ENCODE measurements at places on chromosomes 3 and 15. TPM values are rescaled to one million over a fixed set of nuclear protein-coding genes. Genes with fewer than 3 reads are reported as not detected.

DNA sequence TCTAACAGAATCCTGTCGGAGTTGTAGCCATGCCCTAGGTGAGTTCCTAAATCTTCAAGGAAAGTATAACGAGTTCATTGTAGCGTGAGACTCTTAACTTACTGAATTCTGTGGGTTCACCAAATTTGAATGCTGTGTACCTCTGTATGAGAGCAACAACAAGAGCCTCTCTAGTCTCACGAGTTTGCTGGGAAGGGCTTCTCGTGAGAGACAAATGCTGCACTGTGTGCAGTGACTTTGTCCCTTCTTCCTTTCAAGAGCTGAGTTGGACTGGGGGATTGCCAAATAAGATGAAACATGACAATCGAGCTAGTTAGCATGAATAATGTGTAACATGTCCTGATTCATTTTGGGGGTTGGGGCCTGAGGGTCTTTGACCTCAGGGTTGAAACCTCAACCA, 32.2 kb downstream of the KAT2B start:
- DNase-seq = no peak

DNA sequence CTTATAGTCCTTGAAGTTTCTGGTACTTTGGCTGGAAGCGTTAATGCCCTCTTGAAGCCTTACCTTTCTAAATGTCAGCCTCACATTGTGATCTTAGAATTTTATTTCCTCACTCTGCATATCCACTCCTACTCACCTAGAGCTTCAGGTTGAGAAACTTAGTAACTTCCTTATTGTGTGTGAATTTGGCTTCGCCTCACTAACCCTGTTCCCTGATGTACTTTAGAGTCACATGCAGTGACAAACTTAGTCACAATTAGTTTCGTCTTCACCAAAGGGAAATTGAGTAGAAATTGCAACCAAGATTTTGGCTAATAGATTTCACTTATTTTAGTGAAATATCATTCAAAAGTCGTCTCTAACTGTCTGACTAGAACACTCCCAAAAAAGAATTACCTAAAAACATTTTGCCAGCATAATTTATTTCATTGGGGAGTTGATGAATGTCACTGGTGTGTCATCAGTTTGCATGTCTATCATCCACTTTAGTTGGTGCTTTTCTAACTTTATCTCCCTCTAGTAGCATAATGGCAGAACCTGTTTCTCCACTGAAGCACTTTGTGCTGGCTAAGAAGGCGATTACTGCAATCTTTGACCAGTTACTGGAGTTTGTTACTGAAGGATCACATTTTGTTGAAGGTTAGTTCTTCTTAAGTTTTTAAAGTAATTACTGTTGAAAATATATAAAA, 960 bp downstream of the MFN1 start:
- DNase-seq = no peak

GRCh38 chr3:174251681-174252080, 607.5 kb upstream of the NAALADL2 start:
- DNase-seq = no peak

GRCh38 chr15:88448991-88449461, 18.2 kb downstream of the MRPL46 start:
- no peak for DNase-seq

- no peak for DNase-seq
Measured at GRCh38 chr3:153572165-153572564, 410.1 kb downstream of the RAP2B start.

GRCh38 chr3:43436507-43437140, 150.3 kb downstream of the SNRK start:
- DNase-seq = no peak

DNA sequence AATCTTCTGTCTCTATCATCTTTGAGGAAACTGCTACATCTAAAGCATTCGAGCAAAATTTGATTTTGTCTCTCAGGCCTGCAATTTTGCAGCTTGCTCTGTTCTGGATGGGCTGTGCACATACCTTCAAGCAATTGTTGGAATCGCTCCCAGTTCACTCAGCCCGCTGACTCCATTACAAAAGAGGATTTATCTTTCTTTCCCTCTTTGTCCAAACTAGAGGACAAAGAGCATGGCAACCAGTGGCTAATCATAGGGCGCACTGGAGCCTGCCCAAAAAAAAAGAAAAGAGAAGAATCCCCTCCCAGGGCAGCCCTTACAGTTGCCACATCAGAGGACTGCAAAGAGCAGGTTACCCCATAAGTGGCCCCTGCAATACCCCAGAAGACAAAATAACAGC, 49.0 kb upstream of the DUT start:
- DNase-seq = no peak

GRCh38 chr3:71345429-71346040, 238.0 kb downstream of the FOXP1 start:
- DNase-seq = no peak

GRCh38 chr3:171284308-171285075, 175.7 kb downstream of the TNIK start:
- no peak for DNase-seq

DNA sequence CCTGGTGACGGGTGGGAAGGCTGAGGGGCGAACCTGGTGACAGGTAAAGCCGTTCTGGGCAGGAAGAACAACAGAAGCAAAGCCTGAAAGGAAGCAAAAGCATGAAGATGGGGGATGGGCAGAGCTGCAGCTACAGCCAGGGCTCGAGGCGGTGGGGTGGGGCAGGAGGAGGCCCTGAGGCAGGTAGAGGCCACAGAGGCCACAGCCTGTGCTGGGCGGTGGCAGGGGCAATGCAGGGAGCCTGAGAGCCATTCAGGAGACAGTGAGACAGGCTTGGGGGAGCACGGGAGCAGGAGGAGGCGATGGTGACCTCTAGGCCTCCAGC, 8.2 kb downstream of the PCSK6 start:
- no peak for DNase-seq

DNA sequence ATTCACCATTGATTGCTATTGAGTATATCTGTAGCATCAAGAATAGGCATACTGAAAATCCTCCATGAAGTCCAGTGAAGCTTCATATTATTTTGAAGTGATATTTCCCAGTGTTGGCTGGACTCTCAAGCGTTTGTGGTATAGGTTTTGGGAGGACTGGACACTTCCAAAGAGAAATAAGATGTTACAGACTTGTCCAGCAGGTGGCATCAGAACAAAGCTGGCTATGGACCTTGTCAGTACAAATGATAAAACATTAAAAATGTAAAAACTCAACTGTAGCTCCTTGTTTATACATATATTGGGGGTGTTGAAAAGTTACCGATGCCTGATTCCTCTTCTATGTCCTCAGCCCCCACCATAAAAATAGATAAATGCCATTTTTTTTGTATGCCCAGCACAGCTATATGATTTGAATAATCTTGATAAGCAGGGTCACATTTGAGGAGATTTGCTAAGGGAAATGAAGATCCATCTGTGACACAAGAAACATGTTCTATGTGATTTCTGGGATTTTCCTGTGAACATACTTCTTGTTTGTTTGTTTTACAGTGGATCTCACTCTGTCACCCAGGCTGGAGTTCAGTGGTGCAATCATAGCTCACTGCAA, 54.5 kb upstream of the GOLGA6B start:
- no peak for DNase-seq

GRCh38 chr3:194806991-194807630, 121.4 kb downstream of the FAM43A start:
- no peak for DNase-seq

DNA sequence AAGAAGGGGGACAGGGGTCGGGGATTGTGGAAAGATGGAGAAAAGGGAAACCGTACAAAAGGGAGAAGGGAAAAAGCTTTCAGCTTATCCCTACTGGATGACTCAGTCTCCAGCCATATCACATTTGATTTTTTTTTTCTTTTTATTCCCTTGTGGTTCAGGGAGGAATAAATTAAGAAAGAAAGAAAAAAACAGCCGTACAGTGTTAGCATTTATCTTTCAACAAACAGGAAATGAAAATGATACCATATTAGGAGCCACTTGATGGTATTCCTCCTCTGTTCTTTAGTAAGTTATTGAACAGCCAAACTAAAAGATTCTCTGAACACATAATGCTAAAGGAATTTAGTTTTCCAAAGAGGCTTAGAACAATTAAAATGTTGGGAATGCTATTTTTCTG, 594.4 kb downstream of the FOXP1 start:
- DNase-seq = no peak

DNA sequence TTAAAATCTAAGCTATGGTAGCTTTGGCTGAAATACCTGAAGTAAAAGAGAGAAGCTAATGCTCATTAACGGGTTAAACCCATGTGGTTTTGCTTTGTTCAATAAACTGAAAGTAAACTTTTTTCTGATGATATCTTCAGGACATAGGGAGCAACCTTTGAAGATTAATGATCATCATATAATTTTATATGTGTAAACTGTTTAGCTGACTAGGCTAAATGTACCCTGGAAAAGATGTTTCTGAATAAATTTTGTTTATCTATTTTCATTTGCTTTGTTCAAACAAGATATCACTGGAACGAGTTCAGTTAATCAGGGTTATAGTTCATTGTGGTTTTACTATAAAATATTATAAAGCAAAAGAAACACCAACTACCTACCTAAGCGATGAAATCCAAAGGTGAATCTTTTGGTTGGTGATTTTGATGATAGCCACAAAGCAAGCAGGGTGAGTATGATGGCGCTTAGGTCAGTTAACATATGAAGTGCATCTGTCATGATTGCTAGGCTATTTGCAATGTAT, 11.7 kb downstream of the SLC30A4 start:
- no peak for DNase-seq

DNA sequence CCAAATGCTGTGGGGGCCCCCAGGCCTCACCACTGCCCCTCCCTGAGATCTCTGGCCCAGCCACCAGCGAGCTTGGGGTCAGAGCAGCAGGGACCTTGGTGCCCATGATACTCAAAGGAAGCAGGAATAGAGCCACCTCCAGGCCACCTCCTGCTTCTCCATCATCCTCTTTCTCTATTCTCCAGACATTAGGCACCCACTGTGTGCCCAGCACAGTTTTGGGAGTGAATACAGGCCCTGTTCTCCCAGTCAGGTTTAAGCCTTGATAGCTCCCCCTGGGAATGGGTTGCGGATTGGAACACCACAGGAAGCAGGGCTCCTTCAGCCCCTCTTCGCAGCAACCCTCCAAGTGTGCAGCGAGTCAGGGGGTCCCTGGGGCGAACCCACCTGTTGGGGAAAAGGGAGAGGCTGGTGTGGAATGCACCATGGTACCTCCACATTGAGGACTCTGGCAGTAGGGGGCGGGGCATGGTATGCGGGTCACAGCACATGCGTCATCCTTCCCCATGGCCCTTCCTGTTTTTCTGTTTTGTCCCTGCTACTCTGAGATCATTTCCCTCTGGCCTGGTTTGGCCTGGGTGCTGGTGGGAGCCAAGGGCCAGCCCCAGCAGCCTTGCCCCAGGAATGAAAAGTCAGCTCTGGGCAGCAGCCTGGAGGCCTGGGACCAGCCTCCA, 14.2 kb upstream of the SEMA3B start:
- DNase-seq = no peak

Gene ADGRG7
- not detected for total RNA-seq

Gene IMPG2
- 0.05 TPM for total RNA-seq

Gene ATP13A5
- total RNA-seq = not detected

Gene TRIM42
- total RNA-seq = not detected

Gene STAB1
- total RNA-seq = 0.07 TPM

Gene THRB
- total RNA-seq = not detected

Gene GREM1
- total RNA-seq = 0.23 TPM
